ENCODE measurements at places on chromosomes 2 and 18.

DNA sequence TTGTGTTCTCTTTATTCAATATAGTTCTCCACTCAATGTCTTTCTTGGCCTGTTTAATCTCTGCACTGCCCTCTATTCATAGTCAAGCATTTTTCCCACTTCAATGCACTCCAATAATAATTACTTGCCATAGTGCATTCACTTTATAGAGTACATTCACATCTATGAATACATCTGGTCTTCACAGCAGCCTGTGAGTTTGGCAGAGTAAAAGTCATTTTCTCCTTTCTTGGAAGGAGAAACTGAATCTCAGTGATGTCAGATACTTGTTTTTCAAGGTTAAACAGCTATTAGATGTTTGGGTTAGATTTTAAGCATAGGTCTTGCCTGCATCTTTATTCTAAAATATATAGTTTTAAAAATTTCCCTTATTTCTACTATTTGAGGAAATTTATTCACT is 373.2 kb downstream of the TRIB2 start:
- DNase-seq, result no peak

GRCh38 chr2:15023221-15023620 is 390.7 kb downstream of the LRATD1 start:
- DNase-seq, result no peak

- no peak for DNase-seq
Observed at GRCh38 chr18:8826971-8827370, 121.6 kb downstream of the MTCL1 start.

GRCh38 chr2:197297266-197297665 is 13.3 kb downstream of the ANKRD44 start:
- no peak for DNase-seq

DNA sequence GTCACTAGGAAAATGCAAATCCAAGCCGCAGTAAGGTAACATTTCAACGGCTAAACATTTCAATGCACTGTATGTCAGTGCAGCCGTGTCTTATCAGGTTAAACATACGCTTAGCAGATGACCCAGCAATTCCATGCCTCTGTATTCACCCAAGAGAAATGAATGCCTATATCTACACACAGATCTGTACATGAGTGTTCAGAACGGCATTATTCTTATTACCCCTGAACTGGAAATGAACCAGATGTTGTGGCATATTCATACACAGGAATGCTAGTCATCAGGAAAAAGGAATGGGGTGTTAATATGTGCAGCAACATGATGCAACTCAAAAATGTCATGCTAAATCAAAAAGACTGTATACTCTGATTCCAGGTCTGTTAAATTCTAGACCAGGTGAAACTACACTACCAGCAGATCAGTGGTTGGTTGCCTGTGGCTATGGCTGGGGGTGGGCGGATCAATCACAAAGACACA is 80.4 kb upstream of the RPL31 start:
- no peak for DNase-seq

DNA sequence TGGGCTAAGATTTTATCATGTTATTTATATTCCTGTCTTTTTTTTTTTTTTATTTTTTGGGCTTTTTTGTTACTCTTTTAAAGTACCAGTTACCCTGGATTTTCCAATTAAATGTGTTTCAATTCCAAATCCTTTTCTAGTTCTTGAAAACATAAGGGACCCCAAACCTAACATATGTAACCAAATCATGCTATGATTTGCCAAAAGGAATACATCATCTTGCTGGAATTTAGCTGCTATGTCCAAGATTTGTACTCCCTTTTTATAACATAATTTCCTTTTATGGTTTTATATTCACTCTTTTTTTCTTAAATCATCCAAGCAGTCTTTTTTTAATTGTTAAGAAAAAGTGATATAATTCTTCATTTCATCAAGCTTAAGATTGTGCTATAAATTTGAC is 60.9 kb upstream of the DSEL start:
- DNase-seq, result no peak

DNA sequence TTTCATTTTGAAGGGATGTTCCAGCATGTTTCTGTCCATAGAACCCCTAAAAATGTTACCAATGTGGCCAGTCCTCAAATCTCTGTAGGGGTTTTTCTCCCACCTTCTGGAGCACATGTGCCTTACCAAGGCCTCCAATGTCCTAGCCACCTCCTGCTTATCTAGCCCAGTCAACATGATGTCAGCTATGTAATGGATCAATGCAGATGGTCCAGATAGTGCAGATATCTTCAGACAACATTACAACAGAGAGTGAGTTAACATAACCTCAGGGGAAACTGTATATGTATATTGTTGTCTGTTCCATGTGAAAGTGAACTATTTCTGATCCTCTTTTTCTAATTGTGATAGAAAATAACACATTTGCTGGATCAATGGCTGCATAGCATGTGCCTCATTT is 92.7 kb downstream of the MRPS9 start:
- DNase-seq, result no peak

- no peak for DNase-seq
Observed at GRCh38 chr18:44958455-44958854, 277.8 kb downstream of the SETBP1 start.

DNA sequence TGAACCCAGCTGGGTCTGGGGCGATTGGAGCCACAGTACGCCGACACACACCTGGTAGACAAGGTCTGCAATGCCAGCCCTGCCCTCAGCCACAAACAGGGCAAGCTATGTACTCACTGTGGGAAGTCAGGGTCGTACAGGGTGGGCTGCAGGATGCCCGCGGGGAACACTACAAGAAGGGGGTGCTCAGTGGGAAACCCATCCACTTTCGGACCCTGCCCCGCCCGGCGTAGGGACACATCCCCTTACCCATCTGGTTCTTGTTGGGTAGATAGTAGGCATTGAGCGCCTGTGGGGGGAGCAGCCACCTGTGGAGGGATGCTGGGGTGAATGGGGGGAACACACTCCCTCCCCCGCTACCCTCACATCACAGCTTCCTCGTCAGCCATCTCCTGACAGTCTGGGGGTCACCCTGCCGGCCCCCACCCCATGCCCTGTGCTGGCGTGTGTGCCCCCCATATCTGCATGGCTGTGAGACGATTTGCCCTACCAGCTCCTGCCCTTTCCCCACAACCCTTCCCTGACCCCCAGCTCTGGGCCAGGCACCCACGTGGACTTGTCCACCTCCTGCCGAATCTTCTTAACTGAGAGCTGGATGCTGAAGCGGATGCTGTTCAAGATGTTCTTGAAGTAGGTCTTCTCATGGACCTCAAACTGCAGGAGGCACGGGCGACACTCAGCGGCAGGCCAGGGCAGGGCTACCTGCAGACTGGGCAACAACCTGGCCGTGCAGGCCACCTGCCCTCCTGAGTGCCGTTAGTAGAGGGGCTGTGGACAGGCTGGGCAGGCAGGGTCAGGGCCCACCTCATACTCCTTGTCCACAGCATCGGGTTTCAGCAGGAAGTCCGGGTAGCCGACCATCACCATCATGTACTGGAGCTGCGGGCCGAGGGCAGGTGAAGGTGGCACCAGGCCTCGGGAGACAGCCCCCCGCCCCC is 5.1 kb downstream of the ECEL1 start:
- no peak for DNase-seq

GRCh38 chr2:12636837-12637581 is 79.7 kb upstream of the TRIB2 start:
- no peak for DNase-seq

DNA sequence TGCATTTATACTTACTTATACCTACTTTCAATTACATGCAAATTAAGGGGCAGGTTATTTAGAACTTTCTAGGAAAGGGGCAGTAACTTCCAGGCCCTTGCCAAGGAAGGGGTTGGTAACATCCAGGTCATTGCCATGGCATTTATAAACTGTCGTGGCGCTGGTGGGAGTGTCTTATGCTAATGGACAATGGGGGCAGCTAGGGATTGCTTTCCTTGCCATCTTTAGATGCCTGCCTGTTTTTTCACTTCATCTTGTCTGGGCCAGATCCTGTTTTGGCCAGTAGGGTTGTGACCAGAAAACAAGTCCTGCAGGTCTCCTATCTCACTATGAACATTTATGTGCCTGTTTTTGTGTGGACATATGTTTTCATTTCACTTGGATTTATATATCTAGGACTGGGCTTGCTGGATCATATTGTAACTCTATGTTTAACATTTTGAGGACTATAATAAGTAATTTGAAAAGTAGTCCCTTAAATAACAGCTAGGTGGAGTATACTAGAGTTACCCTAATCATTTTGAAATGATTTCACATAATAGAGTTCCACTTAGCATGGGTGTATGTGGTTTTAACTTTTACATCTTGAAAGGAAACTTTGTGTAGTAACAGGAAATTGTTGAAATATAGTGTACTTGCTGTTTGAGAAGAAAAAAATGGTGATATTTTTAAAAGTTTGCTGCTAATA is 56.1 kb downstream of the LCLAT1 start:
- no peak for DNase-seq

DNA sequence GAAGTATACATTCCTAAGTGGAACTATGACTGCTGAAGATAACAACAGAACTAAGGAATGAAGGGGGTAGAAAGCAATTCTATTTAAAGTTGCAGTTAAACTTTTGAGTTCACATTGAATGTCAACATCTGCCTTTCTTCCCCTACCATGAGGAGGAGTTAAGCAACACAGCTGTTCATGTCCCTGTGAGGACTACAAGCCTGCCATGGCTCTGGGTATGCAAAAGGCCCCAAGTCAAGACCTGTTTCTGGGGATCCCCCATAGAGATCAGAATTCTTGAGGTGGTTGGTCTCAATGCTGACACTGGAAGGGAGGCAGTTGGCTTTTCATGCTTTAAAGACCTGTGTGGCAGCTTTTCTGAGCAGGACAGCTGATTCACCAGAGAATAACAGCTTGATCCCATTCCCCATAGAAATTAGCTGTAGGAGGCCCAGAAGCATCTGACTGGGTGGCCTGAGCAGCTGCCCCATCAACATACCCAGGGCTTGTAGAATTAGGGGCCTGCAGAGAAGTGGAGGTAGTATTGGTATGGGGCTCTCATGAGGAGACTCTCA is 131.0 kb downstream of the SETBP1 start:
- no peak for DNase-seq

GRCh38 chr2:72985891-72986683 is 68.8 kb downstream of the EMX1 start:
- no peak for DNase-seq

GRCh38 chr2:97969081-97970067 is 26.4 kb downstream of the TMEM131 start:
- no peak for DNase-seq

DNA sequence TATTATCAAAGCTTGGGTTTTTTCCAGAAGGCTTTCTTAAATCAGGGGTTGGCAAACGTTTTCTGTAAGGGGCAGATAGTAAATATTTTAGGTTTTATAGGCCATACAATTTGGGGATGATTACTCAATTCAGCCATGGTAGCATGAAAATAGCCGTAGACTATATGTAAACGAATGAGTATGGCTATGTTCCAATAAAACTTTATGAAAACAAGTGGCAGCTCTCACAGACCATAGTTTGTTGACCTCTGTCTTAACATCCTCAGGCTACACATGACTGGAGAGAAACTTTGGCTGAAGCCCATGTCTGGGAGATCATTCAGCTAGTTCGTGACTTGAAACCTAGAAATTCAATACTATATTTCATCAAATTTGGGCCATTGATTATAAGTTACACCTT is 30.2 kb downstream of the UGP2 start:
- no peak for DNase-seq

GRCh38 chr2:240324312-240325015 is 111.0 kb upstream of the GPC1 start:
- DNase-seq, result no peak

DNA sequence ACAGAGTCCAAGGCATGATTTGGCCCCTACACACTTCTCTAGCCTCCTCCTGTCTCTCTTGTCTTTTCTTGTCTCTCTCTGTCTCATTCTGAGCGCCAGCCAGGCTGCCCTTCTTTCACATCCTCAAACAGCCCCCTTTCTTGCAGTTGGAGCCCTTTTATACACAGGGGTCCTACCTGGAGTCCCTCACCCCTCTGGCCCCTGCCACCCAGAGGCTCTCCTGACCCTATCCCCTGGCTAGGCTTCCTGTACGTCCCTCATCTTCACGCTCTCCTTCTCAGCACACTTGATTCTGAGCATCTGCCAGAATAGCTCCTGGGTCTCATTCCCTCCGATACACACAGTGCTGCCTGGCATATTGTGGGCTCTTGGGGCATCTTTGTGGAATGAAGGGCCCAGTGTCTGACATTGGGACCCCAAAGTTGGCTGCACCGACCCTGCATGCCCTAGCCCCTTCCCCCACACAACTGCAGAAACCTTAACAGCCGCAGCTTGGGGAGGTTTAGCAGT is 261.9 kb downstream of the DYSF start:
- no peak for DNase-seq

GRCh38 chr18:36458306-36458705 is 160.8 kb downstream of the FHOD3 start:
- no peak for DNase-seq

DNA sequence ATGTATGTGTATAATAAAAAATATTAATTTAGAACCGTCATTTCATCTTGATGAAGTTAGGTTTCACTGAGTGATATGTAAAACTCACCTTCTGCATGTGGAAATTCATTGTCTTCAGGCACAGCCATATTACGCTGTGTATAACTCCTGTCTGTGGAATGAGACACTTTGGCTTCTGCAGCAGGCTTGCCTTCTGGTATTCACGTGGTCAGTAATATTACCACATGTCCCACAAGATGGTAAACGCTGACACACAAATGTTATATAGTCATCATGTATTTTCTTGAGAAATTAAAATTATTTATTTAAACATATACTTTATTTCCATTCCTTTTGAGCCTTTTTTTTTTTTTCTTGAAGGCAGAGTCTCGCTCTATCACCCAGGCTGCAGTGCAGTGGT is 25.1 kb upstream of the AAK1 start:
- no peak for DNase-seq

- DNase-seq, result no peak
Observed at GRCh38 chr18:6778459-6779247, 49.1 kb downstream of the ARHGAP28 start.

GRCh38 chr2:152171718-152172117 is 3.8 kb downstream of the STAM2 start:
- no peak for DNase-seq

DNA sequence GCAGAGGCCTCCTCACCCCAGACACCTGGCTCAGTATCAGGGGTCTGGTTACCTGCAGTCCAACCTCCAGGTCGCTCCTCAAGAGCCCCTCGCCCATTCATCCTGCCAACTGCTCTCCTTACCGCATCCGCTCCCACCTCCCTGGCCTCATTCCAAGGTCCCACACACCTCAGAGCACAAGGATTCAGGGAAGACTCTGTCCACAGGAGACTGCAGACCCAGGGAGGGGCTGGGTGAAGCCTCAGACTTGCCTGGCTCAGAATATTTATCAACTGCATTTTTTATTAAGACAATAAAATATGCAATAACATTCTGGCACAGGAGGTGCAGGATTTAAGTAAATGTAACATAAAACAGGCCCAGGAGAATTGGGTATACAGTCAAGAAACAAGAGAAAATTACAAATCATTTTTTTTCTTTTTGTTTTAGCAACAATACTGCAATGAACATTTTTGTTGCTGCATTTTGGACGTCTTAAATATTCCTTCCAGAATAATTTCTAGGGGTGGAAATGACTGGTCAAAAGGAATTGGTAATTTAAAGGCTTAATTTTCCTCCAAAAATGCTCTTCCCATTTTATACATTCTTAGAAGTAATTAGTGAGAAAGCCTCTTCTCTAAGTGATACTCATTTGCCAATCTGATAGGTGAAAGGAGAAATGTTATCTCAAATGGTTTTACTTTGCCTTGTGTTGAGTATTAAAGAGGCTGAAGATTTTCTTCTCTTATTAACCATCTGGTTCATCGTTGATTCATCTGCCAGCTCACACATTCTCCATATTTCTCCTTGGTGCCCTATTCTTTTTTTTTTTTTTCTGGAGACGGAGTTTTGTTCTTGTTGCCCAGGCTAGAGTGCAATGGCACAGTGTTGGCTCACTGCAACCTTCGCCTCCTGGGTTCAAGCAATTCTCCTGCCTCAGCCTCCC is 42.5 kb downstream of the TEX44 start:
- DNase-seq, result no peak
